ENCODE measurements at places on chromosomes 3 and 15.

DNA sequence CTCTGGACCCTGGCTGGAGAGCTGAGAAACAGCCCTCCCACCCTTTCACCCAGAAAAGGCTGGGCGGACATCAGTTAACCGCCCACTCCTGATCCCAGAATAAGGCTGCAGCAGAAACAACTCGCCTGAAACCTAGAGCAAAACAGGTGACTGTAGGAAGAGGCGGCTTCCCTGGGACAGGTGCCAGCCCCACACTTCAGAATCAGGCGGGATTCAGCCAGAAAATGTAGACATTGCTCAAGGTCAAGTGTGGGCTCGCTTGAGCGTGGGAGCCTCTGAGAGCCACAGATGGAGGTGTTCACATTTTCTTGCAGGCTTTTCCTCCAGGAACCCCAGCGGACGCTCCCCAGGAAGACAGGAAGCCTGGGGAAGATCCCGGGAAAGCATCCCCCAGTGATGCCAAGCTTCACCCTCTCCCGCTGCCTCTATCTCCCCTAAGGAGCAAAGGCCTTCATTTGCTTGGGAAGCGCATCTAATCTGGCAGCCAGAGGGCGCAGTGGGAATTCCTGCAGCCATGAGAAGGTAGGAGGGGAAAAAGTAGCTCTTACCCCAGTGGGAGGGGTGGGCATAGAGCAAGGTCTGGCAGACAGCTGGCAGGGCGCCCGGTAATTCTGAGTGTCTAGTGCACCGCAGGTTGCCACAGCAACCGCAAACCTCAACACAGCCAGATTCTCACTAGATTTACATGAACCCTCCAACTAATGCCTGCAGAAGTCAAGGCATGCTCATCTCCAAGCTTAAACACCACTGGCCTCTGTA, 77.7 kb downstream of the OCA2 start:
- DNase-seq = no peak

DNA sequence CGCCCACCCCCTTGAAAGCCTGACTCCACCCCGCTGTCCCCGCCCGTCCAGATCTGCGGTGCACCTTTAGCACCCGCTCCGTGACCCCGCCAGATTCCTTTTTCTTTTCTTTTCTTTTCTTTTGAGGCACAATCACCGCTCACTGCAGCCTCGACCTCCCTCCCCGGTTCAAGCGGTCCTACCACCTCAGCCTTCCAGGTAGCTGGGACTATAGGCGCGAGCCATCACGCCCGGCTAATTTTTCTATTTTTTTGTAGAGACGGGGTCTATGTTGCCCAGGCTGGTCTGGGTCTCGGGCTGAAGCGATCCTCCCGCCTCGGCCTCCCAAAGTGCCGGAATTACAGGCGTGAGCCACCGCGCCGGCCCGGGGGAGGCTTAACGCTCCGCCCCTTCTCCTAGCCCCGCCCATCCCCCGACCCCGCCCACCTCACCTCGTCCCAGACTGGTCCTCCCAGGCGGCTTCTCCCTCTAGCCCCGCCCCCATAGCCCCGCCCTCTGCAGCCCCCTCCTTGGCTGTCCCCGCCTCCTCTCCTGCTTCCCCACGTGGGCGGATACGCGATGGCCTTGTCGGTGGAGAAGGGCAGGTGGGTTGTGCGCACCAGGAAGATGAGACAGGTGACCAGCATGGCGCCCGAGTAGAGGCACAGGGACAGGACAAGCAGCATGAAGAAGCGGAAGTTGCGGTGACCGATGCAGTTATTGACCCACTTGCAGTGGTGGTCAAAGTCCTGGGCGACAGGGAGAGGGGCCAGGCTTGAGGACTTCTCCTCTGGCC, 3.2 kb downstream of the ZDHHC19 start:
- DNase-seq = peak; percentile 75

GRCh38 chr3:155912579-155913190, 42.2 kb downstream of the GMPS start:
- no peak for DNase-seq

DNA sequence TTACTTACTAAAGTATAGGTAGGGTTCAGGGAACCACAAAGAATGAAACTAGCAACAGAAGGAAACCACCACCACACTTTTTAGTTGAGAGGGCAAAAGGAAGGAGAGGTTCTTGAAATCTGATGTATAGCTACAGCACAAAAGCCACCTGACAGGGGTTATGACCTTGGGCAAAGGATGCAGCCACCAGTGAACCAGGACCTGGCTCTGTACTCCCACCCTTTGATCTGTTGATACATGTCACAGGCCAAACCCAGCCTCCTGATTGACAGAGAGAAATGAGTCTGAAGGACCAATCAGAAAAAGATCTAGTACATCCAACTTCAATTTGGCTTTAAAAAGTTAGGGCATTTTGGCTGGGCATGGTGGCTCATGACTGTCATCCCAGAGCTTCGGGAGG, 20.0 kb upstream of the BLM start:
- no peak for DNase-seq

- DNase-seq = no peak
Measured at GRCh38 chr3:71628522-71628921, 45.0 kb upstream of the FOXP1 start.
